ENCODE measurements at places on chromosomes 4 and X. TPM values are rescaled to one million over a fixed set of nuclear protein-coding genes. Genes with fewer than 3 reads are reported as not detected.

Gene GYPB
- not detected for total RNA-seq

DNA sequence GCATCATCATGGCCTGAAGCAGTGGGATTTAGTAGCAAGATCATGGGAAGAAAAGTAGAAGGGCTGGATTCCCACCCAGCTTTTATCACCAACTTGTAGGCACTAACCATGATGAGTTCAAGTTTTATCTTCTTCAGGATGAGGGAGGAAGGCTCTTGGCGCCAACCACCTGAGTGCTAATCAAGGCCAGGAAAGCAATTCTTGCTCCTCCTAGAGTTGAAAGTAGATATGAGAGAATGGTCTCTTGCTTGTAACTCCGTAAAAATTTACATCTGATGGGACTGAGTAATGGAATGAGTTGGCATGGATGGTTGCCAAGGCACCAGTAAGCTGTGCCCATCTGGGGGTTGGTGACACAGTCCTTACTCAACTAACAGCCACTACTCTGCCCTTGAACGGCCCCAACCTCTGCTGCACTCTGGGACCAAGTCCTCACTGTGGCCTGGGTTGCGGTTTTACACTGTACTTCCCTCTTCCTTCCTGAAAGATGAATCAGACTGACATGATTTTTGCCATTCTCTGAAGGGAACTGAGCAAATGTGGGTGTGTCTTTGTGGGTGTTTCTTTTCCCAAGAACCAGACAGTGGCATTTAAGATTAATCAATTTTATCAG lies 39.4 kb upstream of the NDP start:
- no peak for DNase-seq

GRCh38 chrX:1307626-1308340 lies 28.8 kb upstream of the IL3RA start:
- H3K4me1 ChIP-seq = no peaks in the 10 kb centered on the region
- no peak for DNase-seq
- no peaks in the 10 kb centered on the region for H3K27me3 ChIP-seq
- H3K36me3 ChIP-seq = no peaks in the 10 kb centered on the region
- no peak overlapping the region for H3K27ac ChIP-seq

- no peaks in the 10 kb centered on the region for H3K27me3 ChIP-seq
- H3K27ac ChIP-seq = no peak overlapping the region
- H3K4me3 ChIP-seq = no peak overlapping the region
- peaks cover 3% of the 10 kb centered on the region for H3K4me1 ChIP-seq
Measured at GRCh38 chr4:184940500-184940899, 77.8 kb upstream of the HELT start.

DNA sequence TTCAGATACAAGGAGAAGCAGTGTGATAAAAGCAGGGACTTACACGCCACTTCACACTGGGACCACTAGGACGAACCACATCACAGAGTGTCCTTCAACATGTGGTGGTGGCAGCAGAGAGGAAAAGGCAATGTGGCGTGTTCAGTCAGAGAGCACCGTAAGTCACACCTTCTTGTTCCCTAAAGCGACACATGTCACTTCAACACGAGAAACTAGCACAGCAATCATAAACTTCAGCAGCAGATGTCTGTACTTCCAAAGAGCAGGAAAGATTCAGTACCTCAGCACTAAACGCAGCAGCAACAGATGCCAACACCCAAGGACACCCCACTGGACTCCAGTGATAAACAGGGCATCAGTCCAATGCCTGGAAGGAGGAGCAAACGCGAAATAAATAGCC lies 96.7 kb downstream of the AREG start:
- H3K27me3 ChIP-seq = no peaks in the 10 kb centered on the region
- DNase-seq = no peak
- H3K27ac ChIP-seq = no peak overlapping the region

DNA sequence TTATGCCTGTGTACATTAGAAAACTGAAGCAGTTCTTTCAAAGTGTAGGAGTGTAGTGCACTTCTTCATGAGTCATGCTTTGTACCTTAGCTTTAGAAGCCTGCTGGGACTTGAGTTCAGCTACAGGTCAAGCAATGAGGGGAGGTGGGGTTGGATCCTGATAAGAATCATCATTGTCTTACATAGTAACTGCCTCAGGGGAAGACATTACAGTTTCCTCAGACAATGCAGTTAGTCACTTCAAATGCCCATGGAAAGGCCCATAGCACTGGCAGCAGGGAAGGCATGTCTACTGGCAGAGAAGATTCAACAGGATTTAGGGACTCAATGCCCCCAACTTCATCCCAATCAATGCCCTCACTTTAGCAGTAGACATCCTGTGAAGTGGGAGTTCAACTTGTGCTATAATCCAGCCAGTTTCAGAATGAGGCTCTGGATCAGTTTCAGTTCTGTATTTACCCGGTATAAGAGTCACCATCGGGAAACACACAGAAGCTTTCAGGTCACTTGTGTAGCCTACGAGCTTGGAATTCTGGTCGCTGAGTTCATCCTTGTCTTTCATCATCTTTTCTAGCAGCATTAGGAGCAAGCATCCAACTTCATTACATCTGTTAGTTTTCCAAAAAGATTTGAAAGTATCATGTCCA lies 1216.5 kb downstream of the RAPGEF2 start:
- no peak overlapping the region for H3K4me3 ChIP-seq
- H3K4me1 ChIP-seq = no peaks in the 10 kb centered on the region
- H3K36me3 ChIP-seq = no peaks in the 10 kb centered on the region
- H3K27me3 ChIP-seq = no peaks in the 10 kb centered on the region
- DNase-seq = no peak

- no peaks in the 10 kb centered on the region for H3K36me3 ChIP-seq
- H3K27me3 ChIP-seq = no peaks in the 10 kb centered on the region
- no peaks in the 10 kb centered on the region for H3K4me1 ChIP-seq
- no peak overlapping the region for H3K27ac ChIP-seq
- DNase-seq = no peak
- no peak overlapping the region for H3K4me3 ChIP-seq
Measured at GRCh38 chr4:148268835-148269234, 173.4 kb downstream of the NR3C2 start.

- H3K27ac ChIP-seq = no peak overlapping the region
- H3K36me3 ChIP-seq = no peaks in the 10 kb centered on the region
- DNase-seq = no peak
- H3K27me3 ChIP-seq = peaks cover 23% of the 10 kb centered on the region
Measured at GRCh38 chr4:168881781-168882420, 128.2 kb downstream of the CBR4 start.
